Activated CD8-positive, alpha-beta memory T cell treated with anti-CD3 and anti-CD28 coated beads for 48 hours (primary cell): ENCODE measurements at places on chromosomes 13 and 19.

DNA sequence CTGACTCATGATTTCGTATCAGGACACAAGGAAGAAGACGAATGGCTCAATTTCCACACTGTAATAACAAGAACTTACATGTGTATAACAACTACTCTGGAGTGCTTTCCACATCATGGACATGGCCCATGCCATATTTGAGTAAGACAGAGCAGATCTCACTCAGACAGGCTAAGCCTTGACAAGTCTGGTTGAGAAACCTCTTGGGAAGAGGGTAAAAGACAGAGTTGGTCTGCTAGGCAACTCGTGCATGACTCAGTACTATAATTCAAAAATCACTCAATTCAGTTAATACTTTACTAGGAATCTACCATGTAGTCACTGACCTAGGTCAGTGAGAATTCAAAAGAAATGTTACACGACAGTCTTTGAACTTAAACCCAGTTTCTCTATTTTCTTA lies 5.7 kb upstream of the THSD1 start:
- DNase-seq, result no peak

GRCh38 chr19:35110974-35111373 lies 4.6 kb upstream of the FXYD3 start:
- DNase-seq, result no peak

DNA sequence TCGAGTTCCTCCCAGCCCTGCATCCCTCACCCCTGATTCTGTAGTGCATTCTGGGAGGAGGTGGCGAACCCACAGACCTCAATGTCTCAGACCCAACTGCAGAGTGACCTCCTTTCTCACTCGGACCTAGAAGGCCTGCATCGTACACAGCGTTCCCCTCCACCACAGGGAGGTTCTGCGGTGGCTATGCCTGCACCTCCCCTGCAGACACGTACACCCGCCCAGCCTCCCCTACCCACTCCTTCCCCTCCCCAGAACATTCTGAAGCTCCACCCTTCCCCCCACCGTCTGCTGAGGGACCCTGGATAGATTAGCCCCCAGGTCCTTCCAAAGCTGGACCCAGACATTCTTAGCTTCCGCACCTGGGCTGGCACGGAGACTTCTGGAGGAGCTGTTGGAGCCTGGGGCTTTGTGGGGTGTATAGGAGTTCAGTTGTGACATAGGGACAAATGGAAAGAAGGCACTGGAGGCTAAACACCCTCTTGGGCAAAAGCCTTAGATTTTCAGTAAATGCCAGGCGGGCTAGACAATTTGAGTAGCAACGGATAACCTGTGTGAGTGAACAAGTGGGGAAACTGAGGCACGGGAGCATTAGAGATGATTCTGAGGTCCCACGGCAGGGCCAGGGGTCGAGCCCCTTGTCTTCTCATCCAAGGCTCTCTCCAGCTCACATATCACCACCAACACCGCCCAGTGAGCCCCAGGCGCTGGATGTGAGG lies 420 bp upstream of the FSD1 start:
- DNase-seq, result no peak

DNA sequence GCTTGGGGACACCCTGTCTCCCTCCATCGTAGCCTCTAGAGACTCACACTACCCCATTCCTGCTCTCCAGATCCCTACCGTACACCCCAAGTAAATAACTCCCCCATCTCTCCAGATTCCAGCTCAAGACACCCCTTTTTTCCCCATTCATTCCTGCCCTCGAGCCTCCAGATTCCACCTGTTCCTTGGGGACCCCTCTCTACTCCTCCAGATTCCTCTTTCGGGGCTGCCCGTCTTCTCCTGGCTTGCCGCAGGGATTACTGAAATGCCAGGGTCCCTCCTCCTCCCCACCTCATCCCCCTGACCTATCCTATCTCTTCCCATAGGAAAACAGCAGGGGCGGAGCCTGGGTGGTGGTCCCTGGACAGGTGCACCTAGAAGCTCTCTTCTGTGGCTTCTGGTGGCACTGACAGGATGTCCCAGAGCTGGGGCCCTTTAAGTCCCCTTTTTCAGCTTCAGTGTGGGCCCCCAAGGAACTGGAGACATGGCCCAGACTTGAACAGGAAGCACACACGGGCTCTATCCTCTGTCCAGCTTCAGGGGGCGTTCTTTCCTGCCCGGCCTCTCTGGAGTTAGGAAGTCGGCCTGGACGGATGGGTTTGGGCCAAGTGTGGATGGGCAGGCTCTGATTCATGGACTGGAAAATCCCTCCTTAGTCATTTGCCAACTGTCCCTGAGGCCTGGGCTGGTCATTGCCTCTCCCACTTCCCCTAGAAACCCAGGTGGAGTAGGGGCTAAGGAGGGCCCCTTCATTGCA lies 1.2 kb downstream of the ZSWIM4 start:
- DNase-seq, result no peak

DNA sequence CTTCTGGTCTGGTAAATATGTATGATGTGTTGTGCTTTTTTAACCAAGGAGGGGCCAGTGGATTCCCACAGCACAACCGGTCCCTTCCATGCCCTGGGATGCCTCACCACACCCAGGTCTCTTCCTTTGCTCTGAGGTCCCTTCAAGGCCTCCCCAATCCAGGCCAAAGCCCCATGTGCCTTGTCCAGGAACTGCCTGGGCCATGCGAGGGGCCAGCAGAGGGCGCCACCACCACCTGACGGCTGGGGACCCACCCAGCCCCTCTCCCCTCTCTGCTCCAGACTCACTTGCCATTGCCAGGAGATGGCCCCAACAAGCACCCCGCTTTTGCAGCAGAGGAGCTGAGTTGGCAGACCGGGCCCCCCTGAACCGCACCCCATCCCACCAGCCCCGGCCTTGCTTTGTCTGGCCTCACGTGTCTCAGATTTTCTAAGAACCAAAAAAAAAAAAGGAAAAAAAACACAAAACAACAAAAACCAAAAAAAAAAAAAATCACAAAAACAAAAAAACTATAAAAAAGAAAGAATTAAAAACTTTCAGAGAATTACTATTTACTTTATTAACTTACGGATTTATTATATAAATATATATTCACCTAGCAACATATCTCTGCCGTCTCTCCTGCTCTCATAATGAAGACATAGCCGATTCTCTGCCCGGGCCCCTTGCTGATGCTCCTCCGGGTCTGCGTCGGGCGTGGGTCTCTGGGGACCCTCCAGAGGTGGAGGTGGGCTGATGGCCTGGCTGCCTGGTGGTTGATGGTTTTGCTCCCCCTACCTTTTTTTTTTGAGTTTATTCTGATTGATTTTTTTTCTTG lies 14.4 kb downstream of the CAPN12 start:
- peak; percentile 70 for DNase-seq

- no peak for DNase-seq
These were observed 147.1 kb upstream of the SLITRK1 start for GRCh38 chr13:84029396-84029795.

- no peak for DNase-seq
These were observed 18.4 kb upstream of the IL17D start for GRCh38 chr13:20685092-20685491.

DNA sequence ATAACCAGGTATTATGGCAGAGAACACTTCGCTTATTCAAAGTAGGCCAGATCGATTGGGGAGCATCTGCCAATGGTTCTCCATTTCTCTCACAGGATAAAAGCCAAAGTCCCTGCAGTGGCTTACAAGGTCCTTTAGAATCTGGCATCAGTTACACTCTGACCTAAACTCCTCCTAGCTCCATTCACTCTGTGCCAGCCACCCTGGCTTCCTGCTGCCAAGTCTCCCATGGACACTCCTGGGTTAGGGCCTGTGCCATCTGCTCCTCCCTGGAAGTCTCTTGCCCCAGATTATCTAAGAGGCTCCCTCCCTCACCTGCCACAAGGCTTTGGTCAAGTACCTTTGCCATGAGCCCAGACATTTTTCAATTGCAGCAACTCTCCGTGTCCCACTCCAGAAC lies 649.2 kb downstream of the DACH1 start:
- DNase-seq, result no peak

DNA sequence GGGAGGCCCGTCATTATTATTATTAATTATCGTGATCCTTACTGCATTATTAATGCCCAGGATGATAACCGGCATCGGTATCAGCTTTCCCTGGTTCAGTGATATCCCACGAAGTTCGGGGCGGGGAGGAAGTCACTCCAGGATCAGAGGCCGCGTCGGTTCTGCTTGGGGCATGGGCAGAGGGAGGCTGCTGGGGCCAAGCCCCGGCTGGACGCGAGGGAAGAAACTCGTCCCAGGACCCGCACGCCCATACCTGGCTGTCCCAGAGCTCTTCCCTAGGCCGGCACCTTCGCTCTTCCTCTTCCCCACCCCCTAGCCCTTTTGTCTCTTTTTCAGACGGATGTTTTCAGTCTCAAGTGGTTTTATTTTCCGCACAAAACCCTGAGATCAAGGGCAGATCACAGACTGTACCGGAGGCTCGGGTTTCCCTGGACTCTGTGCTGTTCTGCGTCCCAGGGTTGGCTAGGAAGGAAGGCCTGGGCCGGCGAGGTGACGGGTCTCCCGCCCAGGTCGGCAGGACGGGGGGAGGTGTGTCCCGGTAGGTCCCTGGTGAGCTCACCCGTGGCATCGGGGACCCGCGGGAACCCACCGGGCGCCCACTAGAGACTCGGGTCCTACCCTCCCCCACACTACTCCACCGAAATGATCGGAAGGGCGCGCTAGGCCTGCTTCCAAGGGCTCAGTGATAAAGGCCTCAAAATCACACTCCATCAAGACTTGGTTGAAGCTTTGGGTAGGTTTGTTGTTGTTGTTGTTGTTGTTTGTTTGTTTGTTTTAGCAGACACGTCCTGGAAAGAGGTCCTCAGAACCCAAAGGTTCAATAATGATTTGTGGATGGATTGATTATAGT lies 7.9 kb downstream of the ZIC2 start:
- no peak for DNase-seq

- DNase-seq, result no peak
These were observed 29.0 kb downstream of the TNFSF11 start for GRCh38 chr13:42602906-42603305.

- no peak for DNase-seq
These were observed 1577.5 kb downstream of the UQCRFS1 start for GRCh38 chr19:27635401-27635800.

DNA sequence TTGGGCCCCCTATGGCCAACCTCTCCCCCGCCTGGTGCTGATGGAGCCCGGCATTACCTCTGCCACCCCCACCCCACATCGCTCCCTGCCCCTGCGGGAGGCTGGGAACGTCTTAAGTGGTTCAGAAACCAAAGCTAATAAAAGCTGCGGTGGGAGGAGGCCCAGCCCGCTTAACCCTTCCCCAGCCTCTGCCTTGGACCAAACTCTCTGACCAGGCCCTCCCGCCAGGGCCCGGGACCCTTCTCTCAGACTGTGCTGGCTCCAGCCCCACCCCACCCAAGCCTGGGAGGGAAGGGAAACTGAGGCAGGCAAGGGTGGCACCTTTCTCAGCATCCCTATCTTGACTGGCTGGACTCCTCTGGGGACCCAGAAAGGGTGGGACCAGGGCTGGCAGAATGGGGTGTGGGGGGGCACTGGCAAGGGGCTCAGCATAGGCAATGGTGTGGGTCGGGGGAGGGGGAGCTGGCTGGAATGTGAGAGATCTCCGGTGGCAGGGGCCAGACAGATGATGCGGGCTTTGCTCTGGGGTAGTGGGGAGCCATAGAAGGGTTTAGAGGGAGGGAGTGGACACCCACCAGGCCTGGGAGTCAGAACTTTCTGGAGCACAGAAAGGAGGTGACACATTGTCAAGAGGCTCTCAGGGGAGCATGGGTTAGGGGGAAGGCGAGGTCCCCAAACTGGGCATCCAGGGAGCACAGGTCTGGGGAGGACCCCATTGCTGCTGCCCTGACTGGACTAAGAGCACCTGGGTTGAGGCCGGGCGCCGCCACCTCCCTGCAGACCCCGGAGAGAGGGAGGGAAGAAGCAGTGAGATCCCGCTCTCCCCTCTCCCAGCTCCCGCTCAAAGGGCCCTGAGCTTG lies 21.9 kb downstream of the SMIM24 start:
- DNase-seq, result no peak

- DNase-seq, result no peak
These were observed 498.0 kb downstream of the DCT start for GRCh38 chr13:93981426-93981977.

- DNase-seq, result no peak
These were observed 5.5 kb downstream of the ACP4 start for GRCh38 chr19:50795664-50796073.

DNA sequence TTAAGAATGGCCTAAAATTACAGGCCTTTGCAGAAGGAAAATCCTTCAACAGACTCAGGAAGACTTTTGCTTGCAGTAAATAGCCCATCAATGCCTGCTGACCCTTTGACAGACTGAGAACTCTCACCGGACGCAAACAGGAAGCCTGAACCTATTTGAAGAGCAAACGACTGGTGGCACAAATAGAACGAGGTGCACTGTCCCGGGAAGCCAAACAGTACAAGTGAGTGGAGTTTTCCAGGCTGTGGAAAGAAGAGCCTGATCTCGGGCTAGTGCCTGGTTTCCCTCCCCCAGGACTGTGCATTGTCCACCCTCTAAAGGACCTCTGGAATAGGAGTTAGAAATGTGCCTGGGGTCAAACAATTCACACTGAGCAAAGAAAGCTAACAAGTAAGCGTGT lies 165.5 kb downstream of the FGF14 start:
- no peak for DNase-seq

- DNase-seq, result no peak
These were observed 5.5 kb downstream of the SSC5D start for GRCh38 chr19:55493645-55494171.

GRCh38 chr19:18789422-18789869 lies 1.7 kb downstream of the COMP start:
- DNase-seq, result no peak

DNA sequence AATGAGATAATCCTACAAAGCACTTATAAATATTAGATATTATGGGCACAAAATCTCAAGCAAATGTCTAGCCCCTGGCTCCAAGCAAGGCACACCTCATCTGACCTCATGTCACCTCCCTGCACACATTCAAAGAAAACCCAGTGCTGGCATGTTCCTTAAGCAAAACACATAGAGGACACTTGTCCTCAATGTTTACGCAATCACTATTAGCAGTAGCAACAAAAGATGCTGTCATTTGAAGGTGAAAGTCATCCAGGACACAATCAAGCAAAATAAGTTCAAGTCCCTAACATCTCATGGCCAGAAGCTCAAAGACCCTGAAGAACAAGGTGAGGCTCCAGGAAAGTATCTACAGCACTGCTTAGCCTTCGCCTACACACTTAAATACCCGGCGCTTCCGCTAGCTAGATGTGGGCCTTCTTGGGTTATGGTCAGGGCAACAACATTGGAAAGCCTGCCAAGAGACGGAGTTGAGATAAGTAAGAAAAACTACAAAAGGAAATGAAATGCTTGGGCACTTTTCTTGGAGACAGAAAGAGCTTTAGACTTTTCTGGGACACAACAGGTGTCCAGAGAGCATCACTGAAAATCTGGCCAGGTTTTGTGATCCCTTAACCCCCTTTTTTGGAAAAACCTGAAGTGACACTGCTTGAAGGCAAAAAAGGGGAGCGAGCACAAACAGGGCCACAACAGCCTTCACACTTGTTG lies 85.7 kb downstream of the FOXO1 start:
- DNase-seq, result no peak

DNA sequence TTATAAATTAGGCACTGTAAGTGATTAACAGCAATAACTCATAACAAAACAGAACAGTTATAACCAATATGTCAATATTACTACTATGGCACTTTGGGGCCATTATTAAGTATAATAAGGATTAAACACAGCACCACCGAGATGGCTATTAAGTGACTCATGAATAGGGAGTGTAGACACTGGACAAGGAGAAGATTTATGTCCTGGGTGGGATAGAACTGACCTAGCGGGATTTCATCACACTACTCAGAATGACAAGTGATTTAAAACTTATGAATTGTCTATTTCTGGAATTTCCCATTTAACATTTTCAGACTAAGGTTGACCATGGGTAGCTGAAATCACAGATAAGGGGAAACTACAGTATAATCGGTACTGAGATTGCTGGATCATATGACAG lies 79.0 kb upstream of the SLC7A1 start:
- no peak for DNase-seq

GRCh38 chr13:71255633-71256032 lies 611.4 kb downstream of the DACH1 start:
- no peak for DNase-seq
